ENCODE measurements at places on chromosomes 3 and 15.
A peak's percentile ranks its signal among the peaks of the same experiment; 100 is the strongest.

DNA sequence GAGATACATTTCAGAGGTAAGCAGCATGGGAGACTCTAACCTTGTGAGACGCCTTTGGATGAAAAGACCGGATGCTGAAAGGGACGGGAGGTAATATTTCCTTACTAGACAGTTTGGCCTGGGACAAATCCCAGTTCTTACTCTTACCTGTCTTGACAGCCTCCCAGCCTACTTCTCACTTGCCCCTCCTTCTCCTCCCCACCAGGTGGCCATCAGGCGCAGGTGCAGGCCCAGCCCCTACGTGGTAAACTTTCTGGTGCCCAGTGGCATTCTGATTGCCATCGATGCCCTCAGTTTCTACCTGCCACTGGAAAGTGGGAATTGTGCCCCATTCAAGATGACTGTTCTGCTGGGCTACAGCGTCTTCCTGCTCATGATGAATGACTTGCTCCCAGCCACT is 6.3 kb downstream of the HTR3D start:
- DNase-seq = no peak

DNA sequence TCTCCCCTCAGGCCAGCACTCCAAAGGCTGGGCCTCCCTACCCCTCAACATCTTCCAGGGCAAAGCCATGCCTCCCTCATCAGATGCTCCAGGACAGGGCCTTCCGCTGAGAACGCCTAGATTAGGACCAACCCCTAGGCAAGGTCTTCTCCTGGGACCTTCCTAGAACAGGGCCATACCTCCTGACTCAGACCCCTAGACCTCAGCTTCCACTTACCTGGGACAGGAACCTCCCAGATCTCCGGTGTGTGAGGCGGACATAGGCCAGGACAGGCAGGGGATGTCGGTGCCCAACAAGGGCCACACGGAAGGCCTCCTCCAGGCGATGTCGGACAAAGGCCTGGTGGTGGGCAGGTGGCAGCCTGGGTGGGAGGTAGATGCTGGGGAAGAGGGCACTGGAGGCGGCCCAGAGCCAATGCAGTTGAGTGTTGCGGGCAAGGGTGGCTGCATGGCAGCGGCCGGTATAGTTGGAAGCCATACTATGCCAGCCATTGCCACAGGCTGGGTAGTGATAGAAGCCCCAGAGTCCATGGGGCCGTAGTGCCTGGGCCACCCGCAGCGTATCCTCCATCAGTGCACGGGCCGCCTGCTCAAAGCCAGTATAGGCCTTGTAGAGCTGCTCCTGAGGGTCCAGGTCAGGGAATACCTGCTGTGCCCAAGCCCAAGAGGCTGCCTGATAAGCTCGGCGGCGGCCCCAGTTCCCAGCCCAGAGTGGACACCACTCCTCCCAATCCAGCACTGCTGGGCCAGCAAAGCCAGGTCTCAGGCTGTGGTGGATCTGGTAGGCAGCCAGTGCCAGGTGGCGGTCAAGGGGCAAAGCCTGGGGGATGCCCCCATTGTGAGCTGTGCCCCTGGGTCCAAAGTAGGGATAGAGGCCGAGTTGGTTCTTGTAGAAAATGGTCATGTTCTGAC is 2.5 kb upstream of the IFRD2 start:
- DNase-seq = no peak

DNA sequence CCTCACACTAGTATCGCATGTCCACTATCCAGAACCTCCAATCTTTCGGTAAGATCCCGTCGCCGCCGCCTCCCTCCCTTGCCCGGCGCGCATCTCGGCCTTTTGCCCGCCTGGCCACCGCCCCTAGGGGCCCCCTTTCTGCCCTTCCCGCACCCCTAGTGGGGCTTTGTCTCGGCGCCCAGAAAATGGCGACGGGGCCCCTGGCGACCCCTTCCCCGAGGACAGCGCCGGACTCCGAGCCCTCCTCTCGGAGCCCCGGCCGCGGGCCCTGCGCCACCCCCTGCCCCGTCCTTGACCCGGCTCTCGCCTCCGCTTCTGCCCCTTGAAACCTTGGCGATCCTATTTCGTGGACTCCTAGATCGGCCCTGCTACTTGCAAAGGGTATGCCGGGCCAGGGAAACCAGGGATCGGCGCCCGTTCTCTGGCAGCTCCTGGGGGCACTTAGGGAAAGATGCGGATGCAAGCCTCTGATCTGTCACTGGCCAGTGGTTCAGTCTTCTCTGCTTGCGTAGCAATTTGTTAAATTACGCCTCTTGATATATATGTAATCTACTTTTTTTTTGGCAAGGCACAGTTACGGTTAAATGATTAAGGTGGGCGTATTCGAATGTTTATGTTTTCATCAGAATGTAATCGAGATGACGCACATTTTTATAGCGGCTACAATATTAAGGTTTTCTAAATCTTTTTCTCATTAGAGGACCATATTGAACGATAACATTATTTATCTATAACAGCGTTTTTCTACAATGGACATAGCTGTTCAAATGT is 603 bp downstream of the EIF1B start:
- peak; percentile 18 for DNase-seq

- no peak for DNase-seq
Measured at GRCh38 chr3:39725321-39725720, 84.1 kb upstream of the MYRIP start.

GRCh38 chr3:113255100-113255853 is 43.9 kb downstream of the BOC start:
- no peak for DNase-seq

- no peak for DNase-seq
Measured at GRCh38 chr3:143207338-143207961, 87.9 kb downstream of the CHST2 start.

- no peak for DNase-seq
Measured at GRCh38 chr15:58203537-58203936, 65.4 kb downstream of the AQP9 start.

DNA sequence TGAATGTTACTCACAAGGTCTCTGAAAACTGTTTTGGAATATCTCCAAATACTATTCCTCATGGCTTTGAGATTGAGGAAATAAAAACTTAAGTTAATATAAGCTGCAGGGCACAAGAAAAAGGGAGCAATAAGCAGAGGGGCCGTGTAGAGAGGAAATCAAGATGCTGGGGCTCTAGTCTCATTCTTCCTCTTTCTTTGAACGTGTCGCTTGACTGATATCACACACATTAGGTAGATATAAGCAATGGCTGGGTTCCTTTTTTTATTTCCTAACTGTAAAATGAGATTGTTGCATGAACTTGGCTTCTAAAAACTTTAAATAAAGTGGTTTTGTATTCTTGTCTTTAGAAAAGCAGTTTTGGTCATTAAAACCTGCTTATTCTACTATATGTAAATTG is 326.7 kb upstream of the ROPN1 start:
- no peak for DNase-seq

- no peak for DNase-seq
Measured at GRCh38 chr15:69704700-69705099, 252.1 kb downstream of the RPLP1 start.

- no peak for DNase-seq
Measured at GRCh38 chr3:112846764-112847163, at the start of gene CD200R1L. Gene CD200R1L (minus strand): TSS chr3:112846864. CDS start chr3:112829367, 17,497 bp downstream.

- no peak for DNase-seq
Measured at GRCh38 chr3:12681943-12682390, 18.1 kb upstream of the RAF1 start.

- no peak for DNase-seq
Measured at GRCh38 chr3:38022301-38022700, 7.1 kb downstream of the PLCD1 start.

DNA sequence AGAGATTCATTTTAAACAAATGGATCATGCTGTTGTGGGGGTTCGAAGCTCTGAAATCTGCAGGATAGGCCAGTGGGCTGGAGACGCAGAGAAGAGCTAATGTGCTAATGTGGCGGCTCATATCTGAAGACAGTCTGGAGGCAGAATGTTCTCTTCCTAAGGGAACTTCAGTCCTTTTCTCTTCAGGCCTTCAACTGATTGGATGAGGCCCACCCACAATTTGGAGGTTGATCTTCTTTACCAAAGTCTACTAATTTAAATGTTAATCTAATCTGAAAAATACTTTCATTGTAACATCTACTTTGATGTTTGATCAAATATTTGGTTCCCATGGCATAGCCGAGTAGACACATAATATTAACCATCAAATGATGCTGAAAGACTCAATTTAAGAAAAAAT is 940.2 kb downstream of the ROBO1 start:
- no peak for DNase-seq

- no peak for DNase-seq
Measured at GRCh38 chr3:181326637-181327223, 337.2 kb upstream of the DNAJC19 start.

DNA sequence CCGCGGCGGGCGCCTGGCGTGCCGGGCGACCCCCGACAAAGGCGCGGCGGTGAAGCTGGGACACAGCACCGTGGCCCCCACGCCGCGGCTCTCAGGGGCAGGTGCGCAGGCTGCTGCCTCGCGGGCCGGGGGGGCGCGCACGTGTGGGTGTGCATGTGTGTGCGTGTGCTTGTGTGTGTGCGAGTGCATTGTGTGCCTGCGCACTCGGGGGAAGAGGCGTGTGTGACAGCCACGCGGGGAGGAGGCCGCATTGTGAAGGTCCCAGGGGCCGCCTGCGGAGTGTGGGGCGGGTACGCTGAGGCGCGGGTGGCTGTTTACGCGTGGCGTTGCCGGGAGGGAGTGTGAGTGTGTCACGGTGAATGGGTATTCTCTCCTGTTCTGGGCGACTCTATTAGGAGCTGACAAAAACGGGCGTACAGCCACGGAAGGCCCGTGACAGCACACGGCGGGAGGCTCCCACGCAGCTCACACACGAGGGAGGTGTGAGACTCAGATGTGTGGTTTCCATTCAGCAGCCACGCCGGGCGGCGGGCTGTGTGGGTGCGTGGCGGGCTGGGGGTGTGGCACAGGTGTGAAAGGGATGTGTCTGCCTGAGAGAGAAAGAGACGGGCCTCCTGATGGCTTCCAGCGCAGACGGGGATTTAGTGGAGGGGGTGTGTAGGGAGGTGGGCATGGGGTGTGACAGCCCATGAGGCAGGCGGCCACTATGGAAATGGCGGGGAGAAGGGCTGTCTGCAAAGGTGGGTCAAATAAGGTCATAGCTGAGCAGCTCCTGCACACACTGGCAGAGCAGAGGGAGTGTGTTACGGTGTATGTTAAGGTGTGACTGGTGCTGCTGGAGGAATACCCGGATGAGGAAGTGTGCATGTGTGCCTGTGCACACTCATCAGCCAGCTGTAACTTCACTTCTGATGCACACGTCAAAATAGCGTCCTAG is 750 bp downstream of the PODXL2 start:
- peak; percentile 62 for DNase-seq

DNA sequence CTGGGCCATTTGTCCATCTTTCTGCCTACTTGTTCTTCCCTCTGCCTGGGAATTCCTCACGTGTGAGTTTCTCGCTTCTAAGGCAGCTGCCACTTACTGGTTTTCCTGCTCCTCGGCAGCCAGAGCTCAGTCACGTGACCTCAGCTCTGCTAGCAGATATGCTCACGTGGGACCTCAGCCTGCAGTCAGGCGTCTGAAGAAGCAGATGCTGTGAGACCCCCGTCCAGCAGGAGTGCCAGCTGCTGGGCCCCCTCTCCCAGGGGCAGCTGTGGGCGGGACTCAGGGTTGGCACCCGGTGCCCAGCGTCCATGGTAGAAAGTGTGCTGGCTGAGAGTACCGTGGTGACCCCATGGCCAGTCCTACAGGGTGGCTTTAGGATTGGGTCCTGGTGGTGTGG is 161.3 kb upstream of the TLE3 start:
- DNase-seq = peak; percentile 46

GRCh38 chr3:99699841-99700240 is 61.4 kb downstream of the COL8A1 start:
- no peak for DNase-seq

GRCh38 chr15:101133751-101134261 is 118.0 kb downstream of the CHSY1 start:
- DNase-seq = no peak

DNA sequence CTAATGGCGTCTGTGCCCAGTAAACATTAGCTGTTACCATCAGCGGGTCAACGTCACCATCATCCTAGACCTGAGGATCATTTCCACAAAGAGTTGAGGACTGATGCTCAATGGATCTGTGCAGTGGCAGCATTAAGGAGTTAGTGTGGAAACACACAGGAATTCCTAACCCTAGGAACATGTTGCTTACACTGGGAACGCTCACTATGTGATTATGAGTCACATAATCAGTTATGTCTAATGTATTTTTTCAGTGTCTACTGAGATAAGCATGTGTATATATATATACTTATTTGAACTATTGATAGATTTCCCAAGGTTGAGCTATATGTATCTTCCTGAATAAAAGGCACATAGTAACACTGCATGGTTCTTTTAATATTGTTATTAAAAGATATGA is 19.0 kb downstream of the ARNT2 start:
- DNase-seq = no peak

DNA sequence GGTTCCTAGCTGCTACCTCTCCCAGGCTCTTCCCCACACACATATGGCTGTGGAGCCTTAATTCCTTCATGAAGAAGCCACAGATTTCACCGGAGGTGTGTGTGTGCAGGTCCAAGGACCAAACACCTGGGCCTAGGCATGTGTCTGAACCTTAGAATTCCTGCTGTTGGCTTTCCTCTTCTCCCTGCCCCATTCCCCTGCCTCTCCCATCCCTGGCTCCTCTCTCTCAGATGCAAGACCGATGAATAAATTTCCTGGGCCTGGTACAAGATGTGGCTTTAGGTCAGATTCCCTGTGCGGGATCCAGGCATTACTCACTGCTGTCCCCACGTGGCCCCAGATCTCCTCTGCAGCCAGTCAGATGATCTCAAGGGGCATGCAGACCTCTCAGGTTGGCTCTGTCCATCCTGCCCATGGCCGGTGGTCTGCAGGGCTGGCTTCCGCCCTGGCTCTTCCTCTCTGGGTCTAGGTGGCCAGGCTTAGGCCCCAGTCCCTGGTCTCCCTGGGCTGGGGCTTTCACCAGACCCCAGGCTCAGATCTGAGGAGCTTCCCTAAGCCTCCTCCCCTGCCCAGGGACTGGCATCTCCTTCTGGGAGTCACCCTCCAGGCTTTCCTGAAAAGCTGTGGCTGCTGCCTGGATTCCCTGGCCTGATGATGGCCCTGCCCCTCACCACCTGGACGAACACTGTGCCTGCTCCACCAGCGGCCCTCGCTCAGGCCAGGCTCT is 20.5 kb downstream of the CCR9 start:
- no peak for DNase-seq

- DNase-seq = no peak
Measured at GRCh38 chr3:140365872-140366697, 311.8 kb upstream of the TRIM42 start.

- DNase-seq = no peak
Measured at GRCh38 chr3:190746531-190746930, 116.0 kb downstream of the GMNC start.

GRCh38 chr15:60620708-60621107 is 141.8 kb upstream of the ICE2 start:
- no peak for DNase-seq

GRCh38 chr15:60399931-60400330 is 2.1 kb upstream of the ANXA2 start:
- no peak for DNase-seq

- no peak for DNase-seq
Measured at GRCh38 chr3:42491881-42492507, 10.4 kb upstream of the VIPR1 start.

GRCh38 chr3:42804106-42804830 is at the start of gene HIGD1A:
Gene HIGD1A (minus strand): TSS chr3:42804490. CDS start chr3:42794253, 10,237 bp downstream.
- peak; percentile 90 for DNase-seq

GRCh38 chr15:34006381-34006780 is 32.6 kb downstream of the AVEN start:
- DNase-seq = no peak

GRCh38 chr15:66110864-66111263 is 142.7 kb downstream of the MEGF11 start:
- no peak for DNase-seq

Data from activated CD4-positive, alpha-beta T cell treated with anti-CD3 and anti-CD28 coated beads, Interleukin-2, amount 50 U/mL, for 4 hours (primary cell).